Mucosa of gallbladder (tissue), 1 donor: ENCODE measurements at places on chromosomes 5 and 9. TPM values are rescaled to one million over a fixed set of nuclear protein-coding genes. Genes with fewer than 3 reads are reported as not detected.

LSM11 gene
- total RNA-seq, result 7.5 TPM

DNA sequence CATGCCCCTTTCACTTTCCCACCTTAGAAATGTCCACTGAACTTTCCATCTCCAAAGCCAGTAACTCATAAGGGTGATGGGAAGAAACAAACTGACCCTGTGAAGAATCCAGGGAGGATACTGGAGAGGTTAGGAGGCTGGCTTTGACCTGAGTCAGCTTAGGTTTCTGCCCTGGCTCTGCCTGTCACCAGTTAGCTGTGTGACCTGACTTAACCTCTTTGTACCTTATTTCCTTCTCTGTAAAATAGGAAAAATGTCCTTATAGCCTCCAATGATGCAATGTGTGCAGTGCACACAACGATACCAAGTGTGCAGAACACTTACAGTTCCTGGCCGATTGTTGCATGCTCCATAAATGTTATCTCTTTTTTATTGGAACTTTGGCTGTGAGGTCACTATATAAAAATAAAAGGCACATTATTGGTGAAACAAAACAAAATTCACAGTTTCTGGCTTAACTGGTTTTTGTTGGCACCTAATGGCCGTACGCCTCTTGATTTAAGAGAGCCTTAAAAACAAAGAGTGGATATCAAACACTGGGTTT is 37.8 kb downstream of the GABRP start:
- DNase-seq, result no peak

DNA sequence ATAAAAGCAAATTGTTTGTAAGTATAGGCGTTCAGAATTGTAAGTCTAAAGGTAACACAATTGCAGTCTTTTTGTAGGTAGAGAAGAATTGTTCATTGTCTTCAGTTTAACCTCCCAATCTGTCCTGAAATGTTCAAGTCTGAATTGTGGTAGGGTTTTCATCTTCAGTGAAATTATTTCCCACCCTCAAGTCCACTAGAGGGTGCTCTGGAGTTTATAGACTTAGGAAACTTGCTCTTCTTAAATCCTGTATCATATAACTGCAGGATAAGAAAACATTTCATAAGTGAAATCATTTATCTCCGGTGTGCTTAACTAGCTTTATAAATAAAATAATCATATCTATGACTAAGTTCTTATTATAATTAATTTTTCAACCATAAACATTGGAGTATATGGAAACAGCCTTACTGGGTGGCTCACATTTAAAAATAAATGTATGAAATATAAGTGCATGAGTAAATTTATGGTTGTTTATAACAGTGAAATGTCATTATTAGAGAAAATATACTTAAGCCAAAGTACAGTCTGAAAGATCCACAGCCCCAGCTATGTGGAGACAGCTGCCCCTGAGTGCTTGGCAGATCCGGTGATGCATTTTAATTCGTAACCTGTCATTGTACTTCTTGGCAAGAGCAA is 182.4 kb upstream of the OTULINL start:
- no peak for DNase-seq

ZNF658 gene
- 4.5 TPM for total RNA-seq

RABL6 gene
- total RNA-seq, result 91.0 TPM

RNF180 gene
- total RNA-seq, result 14.8 TPM

TMCO6 gene
- total RNA-seq, result 20.6 TPM

FAM221B gene
- not detected for total RNA-seq
